ENCODE measurements at places on chromosomes 1 and 21.

DNA sequence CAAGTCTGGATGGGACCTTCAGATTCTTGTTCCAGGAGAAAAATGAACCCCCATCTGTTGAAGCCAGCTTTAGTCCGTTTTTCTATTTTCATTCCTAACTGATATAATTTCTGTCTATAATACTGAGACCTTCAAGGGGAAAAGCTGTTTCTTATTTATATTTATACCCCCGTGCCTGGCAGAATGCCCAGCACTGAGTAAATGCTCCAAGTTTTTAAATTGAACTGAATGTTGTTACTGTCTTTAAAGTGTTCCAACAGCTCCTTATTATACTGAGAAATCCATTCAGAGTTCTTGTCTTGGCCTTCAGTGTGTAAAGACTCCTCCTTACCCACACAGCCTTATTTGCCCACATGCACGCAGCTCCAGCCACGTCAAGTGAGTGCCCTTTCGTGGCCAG lies 178.6 kb upstream of the HMGB4 start:
- no peak for DNase-seq

DNA sequence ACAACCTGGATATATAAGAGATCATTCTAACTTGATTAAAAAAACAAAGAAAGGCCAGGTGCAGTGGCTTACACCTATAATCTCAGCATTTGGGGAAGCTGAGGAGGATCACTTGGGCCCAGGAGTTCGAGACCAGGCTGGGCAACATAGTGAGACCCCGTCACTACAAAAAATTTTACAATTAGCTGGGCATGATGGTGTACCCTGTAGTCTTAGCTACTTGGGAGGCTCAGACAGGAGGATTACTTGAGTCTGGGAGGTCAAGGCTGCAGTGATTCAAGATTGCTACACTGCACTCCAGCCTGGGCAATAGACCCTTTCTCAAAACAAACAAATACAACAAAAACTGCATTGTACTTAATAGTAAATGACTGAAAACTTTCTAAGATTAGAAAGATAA lies 169.3 kb downstream of the SLC45A1 start:
- no peak for DNase-seq

GRCh38 chr1:193060115-193060403 lies 647 bp downstream of the RO60 start:
- no peak for DNase-seq

DNA sequence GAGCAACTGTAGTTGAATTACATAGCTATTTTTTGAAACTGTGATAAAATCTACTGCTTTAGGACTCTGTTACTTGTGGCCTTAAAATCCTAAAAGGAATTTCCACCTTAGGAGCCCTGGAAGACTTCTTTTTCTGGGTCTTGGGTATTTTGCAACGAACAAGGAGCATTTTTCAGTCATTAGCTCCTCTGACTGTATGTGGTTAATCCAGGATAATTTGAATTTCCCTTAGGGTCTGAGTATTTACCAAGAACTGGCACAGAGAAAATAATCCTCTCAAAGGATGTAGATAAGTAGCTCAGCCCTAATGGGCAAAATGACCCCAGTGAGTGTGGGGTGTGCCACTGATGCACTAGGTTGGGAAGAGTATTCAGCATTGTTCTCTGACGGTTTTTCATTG lies 170.4 kb downstream of the VAV3 start:
- DNase-seq: no peak

GRCh38 chr1:25611843-25612242 lies 4.7 kb upstream of the MAN1C1 start:
- no peak for DNase-seq

- no peak for DNase-seq
Measured at GRCh38 chr1:30867537-30867936, 41.0 kb downstream of the SDC3 start.

- DNase-seq: no peak
Measured at GRCh38 chr1:197249324-197249723, 18.7 kb upstream of the CRB1 start.

DNA sequence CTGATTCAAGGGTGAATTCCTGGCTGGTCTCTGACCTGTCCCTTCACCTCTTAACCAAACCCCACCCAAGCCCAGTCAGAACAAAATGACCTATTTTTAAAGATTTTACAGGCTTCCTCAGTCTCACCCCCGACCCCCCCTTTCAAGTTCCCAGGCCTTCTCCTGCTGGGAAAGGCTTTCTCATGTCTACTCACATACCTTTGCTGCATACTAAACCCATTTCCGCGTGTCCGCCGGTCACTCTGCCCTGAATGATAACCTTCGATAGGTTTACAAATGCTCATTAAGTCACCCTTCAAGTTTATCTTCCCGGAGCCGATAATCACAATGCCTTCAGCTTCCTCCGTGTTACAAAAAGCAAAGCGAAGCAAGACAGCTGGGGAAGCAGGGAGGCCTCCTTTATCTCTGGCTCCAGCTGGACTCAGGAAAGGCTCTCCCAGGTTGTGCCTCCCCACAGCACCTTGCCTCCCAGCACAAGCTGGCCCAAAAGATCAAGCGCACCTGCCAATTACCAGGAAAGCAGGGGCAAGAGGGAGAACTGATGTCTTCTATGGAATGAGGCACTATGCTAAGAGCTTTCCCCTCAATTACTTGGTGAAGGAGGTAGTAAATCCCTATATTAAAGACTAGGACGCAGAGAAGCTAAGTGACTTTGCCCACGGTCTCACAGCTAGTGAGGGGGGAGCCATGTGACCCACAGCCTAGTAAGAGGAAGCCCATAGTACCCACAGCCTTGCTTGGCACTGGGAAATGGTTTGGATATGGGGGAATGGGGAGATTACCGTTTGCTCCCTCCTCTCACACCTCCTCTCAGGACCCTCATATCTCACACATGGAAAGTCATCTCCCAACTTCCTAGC lies 15.9 kb downstream of the SMIM12 start:
- no peak for DNase-seq

- no peak for DNase-seq
Measured at GRCh38 chr1:108845991-108846390, 10.9 kb downstream of the AKNAD1 start.

DNA sequence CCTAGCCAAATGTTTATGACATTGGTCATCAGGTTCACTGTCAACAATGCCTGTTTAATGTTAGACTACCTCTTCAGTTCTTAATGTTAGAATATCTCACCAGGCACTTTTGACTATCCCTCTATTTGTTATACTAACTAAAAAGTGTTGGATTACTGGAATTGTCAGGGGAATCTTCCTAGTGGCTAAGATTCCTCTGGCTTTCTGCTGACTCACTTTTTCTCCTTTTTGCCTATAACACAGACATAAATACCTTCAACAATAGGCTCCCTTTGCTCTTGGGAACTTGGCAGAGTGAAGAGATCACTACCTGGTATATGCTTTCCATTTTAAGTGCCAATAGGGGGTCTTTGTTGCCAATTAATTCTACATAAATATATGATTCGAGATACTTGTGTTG lies 68.5 kb downstream of the TMEM200B start:
- no peak for DNase-seq

GRCh38 chr1:202281316-202282024 lies 60.3 kb downstream of the UBE2T start:
- DNase-seq: no peak

- no peak for DNase-seq
Measured at GRCh38 chr1:156748670-156749418, 2.6 kb downstream of the HDGF start.

DNA sequence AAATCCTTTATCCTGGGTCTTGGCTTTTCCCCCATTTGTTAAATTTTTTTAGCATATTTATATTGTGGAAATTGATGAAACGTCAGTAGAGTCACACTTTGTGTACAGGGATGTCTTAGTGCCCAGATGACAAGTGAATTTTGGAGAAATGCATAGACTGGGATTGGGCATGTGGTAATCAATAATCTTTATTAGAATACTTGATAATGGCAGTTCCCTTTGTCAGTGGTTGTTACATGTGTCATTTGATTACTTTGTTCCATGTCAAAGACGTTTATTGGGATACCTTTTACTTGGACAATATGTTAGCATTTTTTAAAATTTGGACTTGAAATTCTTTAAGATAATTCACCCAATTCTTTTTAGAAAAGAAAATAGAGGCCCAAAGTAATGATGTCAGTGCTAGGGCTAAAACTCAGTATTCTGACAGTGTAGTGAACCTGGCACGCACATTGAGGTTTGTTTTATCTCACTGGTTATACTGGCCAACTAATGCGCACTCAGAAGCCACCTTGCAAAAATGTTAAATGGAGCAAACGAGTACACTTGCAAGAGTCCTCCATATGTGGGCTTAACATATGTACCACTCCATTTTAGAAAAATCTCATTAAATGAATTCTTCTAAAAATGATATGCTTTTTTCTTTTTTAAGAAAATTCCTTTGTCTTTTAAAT lies 9.2 kb downstream of the PRPF38B start:
- no peak for DNase-seq

DNA sequence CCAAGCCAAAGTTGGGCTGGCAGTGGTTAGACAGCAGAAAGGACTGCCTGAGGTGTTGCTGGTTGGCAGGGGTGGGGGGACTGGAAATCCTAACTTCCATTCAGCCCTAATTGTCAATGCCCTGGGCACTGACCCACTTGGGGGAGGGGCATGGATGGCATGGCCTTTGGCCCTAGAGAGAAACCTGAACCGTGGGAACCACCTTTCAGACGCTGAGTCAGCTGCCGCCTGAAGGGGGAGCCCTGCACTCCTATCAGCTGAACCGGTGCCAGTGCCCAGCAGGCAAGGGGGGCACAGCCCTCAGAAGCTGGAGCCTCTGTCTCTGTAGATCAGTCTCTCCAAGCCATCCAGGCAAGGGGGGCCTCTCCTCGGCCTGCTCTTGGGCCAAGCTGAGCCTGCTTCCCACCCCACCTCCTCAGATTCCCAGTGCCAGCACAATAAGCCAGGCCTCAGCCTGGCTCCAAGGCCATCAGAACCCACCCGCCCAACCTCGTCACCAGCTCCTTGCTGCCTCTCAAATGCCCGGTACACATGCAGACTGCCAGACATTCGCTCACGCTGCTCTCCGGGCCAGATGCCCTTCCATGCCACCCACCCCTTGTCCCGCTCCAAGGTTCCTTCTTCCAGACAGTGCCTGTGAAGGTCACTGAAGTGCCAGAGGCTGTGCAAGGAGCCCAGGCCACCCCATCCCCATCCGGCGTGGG lies 11.6 kb downstream of the TINAGL1 start:
- DNase-seq: no peak
